ENCODE measurements at places on chromosomes 5 and 9.

GRCh38 chr9:124658165-124659017, 112.7 kb downstream of the NR6A1 start:
- peak; percentile 88 for DNase-seq

- no peak for DNase-seq
Measured at GRCh38 chr9:13993632-13994185, 320.2 kb downstream of the NFIB start.

DNA sequence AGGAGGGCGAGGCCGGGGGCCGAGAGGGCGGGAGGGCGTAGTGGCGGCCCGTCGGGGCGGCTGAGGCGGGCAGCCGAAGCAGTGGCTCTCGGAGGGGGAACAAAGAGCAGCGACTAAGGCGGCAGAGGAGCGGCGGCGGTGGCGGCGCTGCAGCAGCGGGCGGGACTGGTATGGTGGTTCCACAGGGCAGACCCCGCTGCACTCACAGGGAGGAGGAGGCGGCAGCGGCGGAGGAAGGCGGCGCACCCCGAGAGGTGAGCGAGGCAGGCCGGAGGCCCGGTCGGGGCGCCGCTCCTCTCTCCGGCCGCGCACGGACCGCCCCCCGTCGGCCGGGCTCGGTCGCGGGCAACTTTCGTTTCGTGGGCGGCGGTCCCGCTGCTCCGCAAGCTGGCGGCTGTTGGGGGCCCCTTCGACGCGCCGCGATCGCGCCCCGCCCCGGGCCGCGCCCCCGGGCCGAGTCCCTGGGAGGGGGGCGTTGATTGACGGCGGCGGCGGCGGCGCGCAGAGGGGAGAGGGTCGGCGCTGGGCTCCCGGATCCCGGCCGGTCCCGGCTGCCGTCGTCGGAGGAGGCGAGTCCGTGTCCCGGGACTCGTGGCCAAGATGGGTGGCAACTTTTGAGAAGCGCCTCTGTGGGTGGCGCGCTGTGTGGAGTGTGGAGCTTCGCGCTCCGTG, 467 bp downstream of the CNOT6 start:
- peak; percentile 12 for DNase-seq

- DNase-seq = no peak
Measured at GRCh38 chr5:75324791-75325190, 12.2 kb upstream of the HMGCR start.

DNA sequence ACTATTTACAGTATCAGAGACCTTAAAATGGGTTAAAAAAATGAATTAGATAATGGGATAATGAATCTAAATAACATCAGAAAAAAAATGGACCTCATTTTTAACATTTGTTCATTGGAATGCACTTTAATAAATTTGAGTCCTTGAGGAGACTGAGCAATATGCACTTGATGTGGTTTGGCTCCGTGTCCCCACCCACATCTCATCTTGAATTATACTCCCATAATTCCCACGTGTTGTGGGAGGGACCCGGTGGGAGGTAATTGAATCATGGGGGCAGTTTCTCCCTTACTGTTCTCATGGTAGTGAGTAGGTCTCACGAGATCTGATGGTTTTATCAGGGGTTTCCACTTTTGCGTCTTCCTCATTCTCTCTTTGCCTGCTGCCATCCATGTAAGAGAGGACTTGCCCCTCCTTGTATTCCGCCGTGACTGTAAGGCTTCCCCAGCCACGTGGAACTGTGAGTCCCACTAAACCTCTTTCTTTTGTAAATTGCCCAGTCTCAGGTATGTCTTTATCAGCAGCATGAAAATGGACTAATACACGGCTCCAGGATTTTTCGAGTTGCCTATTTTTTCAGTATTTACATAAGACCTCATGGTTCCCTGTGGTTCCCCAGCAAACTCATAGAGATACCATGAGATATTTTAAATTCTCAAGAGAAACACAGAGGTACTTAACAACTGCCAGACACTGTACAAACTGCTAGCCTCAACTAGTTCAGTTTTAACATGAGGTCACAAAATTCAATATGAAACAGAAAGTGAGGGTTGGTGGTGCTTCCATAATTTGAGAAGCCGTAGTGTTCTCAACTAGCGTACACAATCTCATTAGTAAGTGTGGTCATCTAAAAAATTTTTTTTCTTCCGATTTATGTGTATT, 128.3 kb downstream of the TLE1 start:
- no peak for DNase-seq

DNA sequence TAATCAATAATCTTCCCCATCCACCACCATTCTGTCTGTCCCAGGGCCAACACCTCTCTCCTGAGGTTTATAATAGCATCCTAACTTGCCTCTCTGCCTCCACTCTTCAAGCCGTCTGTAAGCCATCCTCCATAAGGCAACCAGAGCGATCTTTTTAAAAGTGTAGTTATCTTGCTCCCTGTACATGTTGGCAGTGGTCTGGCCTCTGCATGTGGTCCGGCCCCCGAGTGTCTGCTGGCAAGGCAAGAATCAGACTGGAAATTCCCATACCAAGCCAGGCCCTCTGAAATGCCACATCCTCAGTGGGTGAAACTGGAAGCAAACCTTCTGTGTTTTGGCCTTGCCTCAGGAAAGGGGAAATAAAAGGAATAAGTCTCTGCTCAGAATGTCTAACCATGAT, 17.0 kb downstream of the TTLL11 start:
- no peak for DNase-seq

GRCh38 chr5:145345511-145346287, 489.4 kb downstream of the PRELID2 start:
- no peak for DNase-seq

- no peak for DNase-seq
Measured at GRCh38 chr5:34673463-34674125, 17.5 kb downstream of the RAI14 start.

DNA sequence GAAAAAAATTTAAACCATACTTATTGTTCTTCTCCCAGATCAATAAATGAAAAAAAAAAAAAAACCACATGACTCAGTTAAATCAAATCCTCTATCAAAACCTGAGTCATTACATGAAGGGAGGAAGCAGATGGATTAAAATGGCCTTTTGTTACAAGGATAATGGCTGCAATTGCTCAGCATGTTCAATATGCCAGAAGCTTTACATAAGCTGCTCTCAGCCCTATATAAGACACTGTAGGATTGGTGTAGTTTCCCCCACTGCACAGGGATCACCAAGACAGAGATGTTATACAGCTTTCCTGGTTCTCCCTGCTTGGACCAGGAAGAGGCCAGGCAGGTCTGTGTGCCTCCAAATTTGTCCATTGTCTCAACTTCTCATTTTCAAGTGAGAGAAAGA, 101.6 kb upstream of the MAP1B start:
- DNase-seq = no peak

- DNase-seq = no peak
Measured at GRCh38 chr9:107222020-107222522, 61.0 kb upstream of the RAD23B start.

DNA sequence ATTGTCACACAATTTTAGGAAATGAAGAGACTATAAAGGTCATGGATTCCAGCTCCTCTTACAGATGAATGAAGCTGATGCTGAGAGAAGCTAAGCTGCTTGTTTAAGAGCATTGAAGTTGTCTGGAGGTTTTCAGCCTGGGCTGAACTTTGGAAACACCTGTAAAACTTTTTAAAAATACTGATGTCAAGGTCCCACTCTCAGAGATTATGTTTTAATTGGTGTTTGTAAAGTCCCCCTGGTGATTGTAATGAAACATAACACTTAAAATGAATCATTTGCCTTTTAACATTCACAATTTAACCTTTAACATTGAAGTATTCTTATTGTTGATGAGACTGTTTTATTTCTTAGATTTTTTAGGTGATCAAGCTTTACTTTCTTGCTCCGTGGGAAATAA, 16.4 kb downstream of the RAD23B start:
- no peak for DNase-seq

DNA sequence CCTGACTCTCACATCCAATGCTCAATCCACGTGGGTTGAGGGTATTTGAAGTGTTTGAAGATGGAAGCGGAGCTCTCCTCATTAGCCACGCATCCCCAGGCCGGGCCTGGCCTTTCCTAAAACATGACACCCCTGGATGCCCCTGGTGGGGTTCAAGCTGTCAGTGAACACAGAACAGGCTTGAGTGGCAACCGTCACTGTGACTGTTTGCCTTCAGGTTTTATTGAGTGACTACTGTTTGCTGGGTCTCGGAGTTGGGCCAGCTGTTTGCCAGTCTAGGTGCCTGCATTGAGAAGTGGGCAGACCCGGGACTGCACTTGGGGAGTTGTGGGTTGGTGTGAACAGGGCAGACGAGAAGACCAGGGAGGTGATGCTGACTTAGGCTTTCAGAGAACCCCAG, 7.8 kb upstream of the OLFM1 start:
- no peak for DNase-seq

GRCh38 chr9:26324786-26325443, 567.7 kb downstream of the CAAP1 start:
- no peak for DNase-seq

DNA sequence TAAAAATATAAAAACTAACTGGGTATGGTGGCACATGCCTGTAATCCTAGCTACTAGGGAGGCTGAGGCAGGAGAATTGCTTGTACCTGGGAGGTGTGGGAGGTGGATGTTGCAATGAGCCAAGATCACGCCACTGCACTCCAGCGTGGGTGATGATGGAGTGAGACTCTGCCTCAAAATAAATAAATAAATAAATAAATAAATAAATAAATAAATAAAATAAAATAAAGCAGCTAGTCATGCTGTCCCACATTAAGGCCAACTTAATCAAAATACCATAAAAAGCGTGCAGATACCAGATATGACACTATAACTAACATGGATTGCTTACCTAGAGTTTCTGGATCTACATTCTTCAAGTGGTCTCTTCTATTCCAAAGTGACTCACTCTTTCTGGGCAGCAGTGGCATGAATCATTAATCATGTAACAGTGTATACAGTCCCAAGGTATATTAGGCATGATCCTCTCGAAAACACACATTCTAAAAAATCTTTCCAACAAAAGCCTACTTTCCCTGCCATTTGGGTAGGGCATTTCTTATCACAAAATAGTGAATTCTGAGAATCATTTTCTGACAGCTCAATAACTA, 187.1 kb downstream of the ELAVL2 start:
- no peak for DNase-seq

GRCh38 chr5:177067503-177067902, 19.2 kb upstream of the FGFR4 start:
- DNase-seq = no peak

DNA sequence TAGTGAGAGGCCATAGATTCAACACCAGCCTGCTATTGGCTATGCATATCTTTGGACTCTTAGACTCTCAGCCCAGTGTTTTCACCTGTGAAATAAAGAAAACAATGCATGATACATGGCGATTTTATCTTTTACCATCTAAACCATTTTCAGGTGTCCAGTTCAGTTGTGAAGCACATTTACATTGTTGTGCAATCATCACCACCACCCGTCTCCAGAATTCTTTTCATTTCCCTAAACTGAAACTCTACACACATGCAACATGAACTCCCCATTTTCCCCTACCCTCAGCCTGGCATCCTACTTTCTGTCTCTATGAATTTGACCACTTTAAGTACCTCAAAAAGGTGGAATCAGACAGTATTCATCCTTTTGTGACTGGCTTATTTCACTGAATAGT, 420.6 kb downstream of the MED10 start:
- DNase-seq = no peak

GRCh38 chr5:112848116-112848811, 12.8 kb upstream of the SRP19 start:
- DNase-seq = peak; percentile 41

DNA sequence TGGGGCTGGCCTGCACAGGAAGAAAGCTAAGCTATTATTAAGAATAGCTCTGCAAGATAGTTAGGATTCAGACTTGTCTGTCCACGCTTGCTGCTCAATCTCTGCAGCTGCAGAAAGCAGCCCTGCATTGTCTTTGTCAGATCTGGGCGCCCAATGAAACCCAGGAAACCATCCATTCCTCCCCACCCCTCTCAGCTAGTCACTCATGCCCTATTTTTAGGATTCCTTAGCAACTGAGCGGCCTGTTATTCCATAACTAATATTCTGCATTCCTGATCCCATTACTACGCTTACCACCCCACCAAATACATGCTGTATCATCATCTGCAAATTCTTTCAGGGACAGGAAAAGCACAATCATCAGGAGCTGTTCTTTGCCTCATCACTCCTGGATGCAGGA, 52.9 kb upstream of the APC start:
- no peak for DNase-seq

- no peak for DNase-seq
Measured at GRCh38 chr5:119353686-119354366, 2.0 kb upstream of the TNFAIP8 start.

- no peak for DNase-seq
Measured at GRCh38 chr9:115118879-115119218, 892 bp upstream of the TNC start.

- no peak for DNase-seq
Measured at GRCh38 chr9:82882748-82883147, 180.2 kb downstream of the RASEF start.

GRCh38 chr5:174953871-174954270, 229.5 kb downstream of the MSX2 start:
- DNase-seq = no peak

DNA sequence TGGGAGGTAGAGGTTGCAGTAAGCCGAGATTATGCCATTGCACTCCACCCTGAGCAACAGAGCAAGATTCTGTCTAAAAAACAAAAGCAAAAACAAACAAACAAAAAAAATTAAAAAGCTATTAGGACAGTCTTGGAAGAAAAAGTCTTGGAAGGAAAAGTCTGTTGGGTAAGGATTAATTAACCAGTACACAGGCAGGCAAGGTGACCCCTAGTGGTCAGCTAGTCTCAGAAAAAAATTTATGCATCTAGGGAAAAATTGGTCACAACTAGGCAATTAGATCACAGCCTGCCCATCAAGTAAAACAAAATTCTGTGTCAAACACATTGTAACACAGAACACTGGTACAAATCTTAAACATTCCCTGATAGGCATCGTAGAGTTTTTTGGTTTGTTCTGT, 6.7 kb upstream of the ANKRD18B start:
- DNase-seq = no peak

GRCh38 chr5:10507575-10508096, 56.2 kb upstream of the ANKRD33B start:
- no peak for DNase-seq

DNA sequence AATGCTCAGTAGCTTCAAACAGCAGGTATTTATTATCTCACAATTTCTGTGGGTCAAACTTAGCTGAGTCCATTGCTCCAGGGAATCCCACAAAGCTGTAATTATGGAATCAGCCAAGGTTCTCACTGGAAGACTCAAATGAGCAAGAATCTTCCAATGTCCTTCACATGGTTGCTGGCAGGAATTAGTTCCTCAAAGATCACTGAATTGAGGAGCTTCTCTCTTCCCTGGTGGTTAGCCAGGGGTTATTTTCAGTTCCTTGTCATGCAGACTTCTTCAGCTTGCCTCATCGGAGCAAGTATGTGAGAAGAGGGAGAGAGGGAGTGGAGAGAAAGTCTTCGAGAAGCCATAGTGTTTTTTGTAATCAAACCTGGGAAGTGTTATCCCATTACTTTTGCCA, 2331.9 kb downstream of the MAT2B start:
- DNase-seq = no peak

GRCh38 chr9:9791611-9792010, 821.2 kb downstream of the PTPRD start:
- DNase-seq = no peak
